Upper lobe of left lung (tissue), 6 donors: ENCODE measurements at places on chromosomes 5 and 9. TPM values are rescaled to one million over a fixed set of nuclear protein-coding genes. Genes with fewer than 3 reads are reported as not detected.

GRCh38 chr5:57082441-57083067 is 91.3 kb upstream of the GPBP1 start:
- no peak for DNase-seq

Gene C9orf50
- total RNA-seq = not detected

DNA sequence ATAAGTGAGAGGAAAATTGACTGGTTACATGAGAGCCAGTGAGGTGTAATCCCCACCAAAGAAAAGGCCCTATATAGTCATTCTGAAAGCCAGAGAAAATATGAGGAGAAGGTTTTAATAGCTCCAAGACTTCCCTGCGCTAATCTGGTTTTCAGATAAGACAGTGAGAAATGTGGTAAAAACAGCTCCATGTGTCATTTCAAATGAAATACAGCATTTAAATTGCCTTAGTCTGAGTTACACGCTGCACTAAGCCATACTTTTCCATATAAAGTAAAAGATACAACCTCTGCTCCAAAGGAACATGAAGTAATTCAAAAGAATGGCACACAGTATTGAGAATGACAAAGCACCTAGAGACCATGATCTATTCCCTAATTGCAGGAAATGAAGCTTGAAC is 378.0 kb upstream of the PDE4D start:
- no peak for DNase-seq

Gene STX17
- total RNA-seq = 234 TPM

- no peak for DNase-seq
Observed at GRCh38 chr9:87213948-87214347, 266.6 kb upstream of the GAS1 start.

Gene FOXD4L6
- not detected for total RNA-seq

DNA sequence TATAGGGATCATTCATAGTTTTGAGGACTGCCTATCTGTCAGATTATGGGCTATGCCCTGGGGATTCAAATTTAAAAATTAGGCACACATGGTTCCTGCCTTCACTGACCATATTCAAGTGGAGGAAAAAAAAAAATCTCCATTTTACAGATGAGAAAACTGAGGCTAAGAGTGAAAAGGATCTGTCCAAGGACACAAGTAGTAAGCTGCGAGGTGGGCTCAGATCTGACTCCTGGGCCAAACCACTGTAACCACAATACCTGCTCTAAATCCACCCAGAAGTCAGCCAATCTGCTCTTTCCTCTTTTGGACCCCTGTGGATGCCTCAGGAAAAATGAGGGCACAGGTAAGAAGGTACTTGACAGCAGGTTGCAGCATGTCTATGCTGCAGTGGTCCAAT is 2.8 kb upstream of the TOR1A start:
- DNase-seq = no peak

DNA sequence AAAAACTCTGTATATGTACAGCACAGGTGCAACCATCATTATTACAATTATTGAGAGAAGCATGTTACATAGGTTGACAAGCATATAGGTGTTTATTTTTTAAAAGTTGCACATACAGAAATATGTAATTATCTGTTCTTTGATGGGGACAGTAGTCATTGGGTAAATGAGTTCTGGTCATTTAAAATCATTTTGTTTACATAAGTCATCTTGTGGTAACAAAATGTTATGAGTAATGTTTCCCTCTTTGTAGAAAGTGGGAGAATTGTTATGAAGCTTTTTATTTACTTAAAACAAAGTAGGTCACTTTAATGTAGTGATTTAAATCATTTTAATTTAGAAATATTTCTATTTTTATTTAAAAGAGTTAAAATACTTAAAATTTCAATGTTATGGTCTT is 33.8 kb upstream of the FBXL17 start:
- DNase-seq = no peak

GRCh38 chr9:104900871-104901270 is 27.1 kb downstream of the ABCA1 start:
- no peak for DNase-seq

Gene TAS2R1
- not detected for total RNA-seq

- no peak for DNase-seq
Observed at GRCh38 chr5:180201051-180201987, 7.7 kb downstream of the RASGEF1C start.

GRCh38 chr9:91503673-91504081 is 80.0 kb upstream of the NFIL3 start:
- no peak for DNase-seq

Gene TRAF1
- total RNA-seq = 6.7 TPM

- no peak for DNase-seq
Observed at GRCh38 chr5:180669661-180670060, 20.3 kb upstream of the FLT4 start.

- DNase-seq = no peak
Observed at GRCh38 chr9:84405667-84406066, 65.1 kb upstream of the SLC28A3 start.

Gene WDR31
- 5.2 TPM for total RNA-seq

Gene SV2C
- total RNA-seq = not detected

Gene IFNA2
- not detected for total RNA-seq

DNA sequence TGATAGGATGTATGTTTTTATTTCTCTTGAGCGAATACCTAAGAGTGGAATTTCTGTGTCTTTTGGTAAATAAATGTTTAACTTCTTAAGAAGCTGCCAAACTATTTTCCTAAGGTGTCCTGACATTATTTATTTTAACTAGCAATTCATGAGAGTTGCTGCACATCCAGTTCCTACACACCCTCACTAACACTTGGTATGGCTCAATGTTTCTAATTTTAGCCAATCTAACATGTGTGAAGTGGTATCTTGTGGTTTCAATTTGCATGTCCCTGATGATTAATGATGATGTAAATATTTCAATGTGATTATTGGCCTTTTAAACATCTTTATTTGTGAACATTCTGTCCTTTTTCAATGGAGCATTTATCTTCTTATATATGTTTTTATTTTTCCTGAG is 2095.5 kb upstream of the C9orf72 start:
- no peak for DNase-seq

DNA sequence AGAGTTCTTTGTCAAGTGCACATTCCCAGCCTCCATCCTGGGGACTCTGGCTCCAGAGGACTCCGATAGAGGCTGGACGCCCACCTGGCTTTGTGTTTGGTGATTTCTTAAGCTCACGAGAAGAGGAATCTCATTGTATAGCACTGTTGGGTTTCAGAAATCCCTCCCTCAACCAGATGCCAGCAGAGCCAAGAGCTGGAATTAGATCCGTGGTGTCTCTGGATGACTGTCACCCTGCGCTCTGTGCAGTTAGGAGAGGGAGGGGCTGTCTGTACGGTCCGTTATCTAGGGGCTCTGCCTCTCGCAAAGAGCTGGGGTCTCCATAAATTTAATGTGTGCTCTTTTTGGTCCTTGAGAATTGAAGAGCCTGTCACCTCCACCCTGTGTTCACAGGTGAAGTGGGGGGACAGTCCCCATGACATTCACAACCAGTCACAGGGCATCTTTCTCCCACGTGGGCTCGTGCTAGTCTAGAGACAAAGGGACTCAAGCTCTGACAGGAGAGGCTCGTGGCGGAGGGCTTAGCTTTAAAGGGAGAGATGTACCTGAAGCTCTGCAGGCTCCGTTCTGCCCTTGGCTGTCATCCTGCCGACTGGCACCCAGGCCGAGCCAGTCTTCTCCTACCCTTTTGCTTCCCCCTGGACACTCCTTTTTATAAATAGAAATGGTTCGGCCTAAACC is 41.4 kb downstream of the FAM78A start:
- no peak for DNase-seq

- peak; percentile 73 for DNase-seq
Observed at GRCh38 chr9:127783111-127784008, 2.5 kb upstream of the CDK9 start.

DNA sequence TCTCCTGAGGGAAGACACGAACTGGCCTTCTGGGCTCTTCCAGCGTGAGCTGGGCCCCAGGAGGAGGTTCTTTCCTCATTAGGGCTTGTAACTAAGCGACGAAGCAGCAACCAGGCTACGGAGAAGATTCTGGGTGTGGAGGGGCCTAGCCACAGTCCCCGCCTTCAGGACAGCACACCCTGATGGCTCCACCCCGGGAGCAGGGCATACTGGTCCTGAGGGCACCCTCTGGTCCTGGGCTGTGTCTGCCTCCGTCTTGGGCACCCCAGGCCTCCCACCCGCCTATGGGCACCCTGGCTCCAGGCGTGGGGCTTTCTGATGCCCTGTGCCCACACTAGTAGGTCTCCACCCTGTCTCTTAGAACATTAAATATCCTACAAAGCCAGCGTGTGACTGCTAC is 136.4 kb downstream of the OLFM1 start:
- DNase-seq = no peak

DNA sequence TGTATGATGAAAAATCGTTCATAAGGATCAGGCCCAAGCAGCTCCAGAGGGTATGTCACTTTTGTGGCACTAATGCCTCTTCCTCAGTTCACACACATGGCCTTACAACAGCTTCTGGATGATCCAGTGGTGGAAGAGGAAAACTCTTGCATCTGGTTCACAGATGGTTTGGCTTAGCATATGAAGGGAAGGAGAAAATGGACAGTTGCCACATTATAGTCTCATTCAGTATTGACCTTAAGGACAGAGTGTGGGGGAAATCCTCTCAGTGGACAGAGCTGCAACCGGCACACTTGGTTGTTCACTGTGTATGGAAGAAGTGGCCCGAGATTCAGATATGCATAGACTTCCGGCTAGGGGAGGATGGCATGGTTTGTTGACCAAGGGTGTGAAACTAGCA is 22.8 kb downstream of the C9orf57 start:
- DNase-seq = no peak

Gene LRRTM2
- 0.20 TPM for total RNA-seq

DNA sequence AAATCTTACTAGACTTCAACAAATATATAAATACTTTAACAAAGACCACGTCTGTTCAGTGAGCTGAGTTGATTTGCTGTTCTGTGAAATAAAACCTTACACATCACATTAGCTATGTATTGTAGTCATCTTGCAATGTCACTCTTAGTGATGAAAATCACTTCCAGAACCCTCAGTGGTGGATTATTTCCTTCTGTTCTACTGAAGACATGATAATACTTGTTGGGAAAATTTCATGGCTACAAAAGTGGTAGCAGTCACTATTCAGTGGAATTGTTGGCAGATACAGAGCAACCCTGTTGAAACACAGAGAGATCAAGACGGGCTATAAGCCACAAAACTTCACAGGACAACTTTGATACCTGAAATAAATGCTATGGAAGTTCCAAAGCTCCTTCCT is 26.7 kb upstream of the FAM169A start:
- DNase-seq = no peak

Gene MEGF10
- not detected for total RNA-seq

DNA sequence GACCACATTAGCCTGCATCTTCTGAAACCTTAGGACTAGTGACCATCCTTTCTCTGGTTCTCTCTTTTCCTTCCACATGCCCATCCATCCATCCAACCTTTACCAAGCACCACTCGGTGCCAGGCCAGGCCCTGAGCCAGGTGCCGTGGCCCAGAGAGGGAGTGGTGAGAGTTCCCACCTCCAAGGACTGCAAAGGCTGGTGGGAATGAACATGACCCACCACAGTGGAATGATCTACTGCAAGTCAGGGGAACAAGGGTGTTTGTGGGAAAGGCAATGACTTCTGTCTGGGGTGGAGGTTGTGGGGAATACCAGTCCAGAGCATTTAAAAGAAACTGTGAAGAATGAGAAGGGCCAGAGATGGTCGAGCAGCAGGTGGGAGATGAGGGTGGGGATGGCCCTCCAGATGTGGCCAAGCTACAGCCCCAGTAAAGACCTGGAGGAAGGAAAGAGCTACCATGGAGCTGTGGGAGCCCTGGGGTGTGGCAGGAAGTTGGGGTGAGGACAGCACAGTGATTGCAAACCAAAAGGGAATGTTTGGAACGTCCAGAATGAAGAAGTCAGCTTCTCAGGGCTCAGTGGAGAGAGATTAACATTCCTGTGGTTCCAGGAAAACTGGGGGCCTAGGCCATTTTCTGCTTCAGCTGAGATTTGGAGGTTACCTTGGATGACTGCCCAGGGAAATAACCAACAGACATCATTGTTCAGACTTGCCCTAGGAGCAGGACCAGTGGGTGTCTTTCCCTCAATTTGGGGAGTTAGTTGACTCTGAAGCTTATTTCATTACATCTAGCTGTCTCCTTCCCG is 30.7 kb upstream of the CORO2A start:
- DNase-seq = no peak

GRCh38 chr5:15798006-15798405 is 298.0 kb downstream of the FBXL7 start:
- no peak for DNase-seq

GRCh38 chr5:22351178-22351577 is 502.0 kb downstream of the CDH12 start:
- no peak for DNase-seq

GRCh38 chr9:130490981-130491380 is 46.2 kb downstream of the ASS1 start:
- no peak for DNase-seq

DNA sequence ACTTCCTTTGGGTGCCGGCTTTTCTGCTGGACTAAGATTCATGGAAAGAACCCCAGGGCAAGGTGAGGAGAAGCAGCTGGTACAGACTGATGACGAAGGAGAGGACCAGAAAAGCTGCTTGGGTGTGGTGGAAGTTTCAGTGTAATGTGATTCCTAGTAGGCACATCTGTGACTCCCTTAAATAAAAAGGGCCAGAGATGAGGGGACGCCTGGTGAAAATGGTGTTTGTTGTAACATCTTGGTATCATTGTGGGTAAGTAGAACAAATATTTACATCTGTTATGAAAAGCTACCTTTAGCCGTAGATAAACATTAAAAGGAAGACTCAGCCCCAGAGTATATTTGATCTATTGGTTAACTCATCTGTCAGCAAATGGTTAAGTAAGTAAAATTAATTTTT is 33.8 kb downstream of the OTULINL start:
- no peak for DNase-seq

Gene MARCOL
- total RNA-seq = not detected

DNA sequence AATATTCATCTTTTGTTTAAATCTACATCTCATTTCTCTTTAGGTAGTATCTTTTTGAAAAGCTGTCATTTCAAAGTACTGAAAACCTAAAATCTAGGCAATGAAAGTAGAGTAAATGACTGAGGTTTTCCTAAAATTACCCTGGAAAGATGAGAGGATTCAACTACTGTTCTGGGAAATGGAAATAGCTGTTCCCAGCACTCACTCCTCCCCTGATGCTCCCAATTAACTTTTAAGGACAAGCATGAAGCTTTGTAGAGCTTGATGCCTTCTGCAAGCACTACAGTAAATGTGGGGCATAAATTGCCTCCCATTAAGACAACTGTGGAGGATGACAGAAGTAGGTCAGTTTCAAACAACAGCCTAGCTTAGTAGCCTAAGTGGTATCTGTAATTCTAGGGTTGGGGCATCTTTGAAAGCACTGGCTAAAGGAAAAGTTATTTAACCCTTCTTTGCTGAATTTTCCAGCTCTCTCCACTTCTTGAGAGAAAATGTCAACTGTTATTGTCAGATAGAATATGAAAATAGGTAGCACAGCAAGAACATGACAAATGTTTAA is 100.2 kb upstream of the GNA14 start:
- DNase-seq = no peak

Gene ADAMTS13
- 1.4 TPM for total RNA-seq

Gene INPP5E
- 11.4 TPM for total RNA-seq

Gene IPPK
- total RNA-seq = 6.7 TPM

- DNase-seq = no peak
Observed at GRCh38 chr5:141651728-141652105, 499 bp upstream of the FCHSD1 start.

Gene PCDHGB2
- total RNA-seq = 2.4 TPM

GRCh38 chr9:23850242-23850689 is 24.2 kb upstream of the ELAVL2 start:
- no peak for DNase-seq
